ENCODE measurements at places on chromosomes 2 and 18.

GRCh38 chr2:160194946-160195345 lies 5.1 kb downstream of the ITGB6 start:
- DNase-seq: no peak

DNA sequence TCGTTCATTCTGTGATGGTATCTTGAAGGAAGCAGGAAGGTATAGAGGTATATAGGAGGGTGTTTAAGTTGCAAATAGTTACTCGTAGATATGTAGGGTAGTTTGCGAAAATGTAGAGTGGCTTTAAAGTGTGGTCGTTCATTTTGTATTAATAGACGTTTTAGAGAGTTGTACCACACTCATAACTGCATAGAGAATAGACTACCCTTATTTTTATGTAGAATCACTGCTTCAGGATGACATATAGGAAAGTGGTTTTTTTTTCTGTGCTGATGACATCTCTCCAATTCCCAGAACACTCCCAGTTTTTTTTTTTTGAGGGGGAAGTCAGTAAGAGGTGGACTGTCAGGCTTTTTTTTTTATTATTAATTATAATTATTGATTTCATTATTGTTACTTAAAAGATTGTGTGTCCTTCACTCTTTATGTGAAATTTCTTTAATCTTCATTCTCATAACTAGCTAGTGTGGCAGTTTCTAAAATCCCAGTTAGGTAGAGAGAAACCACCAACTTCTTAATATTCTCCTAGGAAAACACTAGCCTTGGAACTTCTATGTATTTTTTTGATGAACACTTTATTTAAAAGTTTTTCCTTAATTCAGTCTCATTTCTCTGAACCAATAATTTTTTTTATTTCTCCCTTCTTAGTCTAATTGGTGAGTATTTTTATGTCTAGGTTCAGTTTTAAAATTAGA lies 1.5 kb downstream of the ACTR3 start:
- DNase-seq: no peak

GRCh38 chr2:74572178-74572925 lies 17.8 kb downstream of the DOK1 start:
- no peak for DNase-seq

GRCh38 chr18:45037618-45038017 lies 356.9 kb downstream of the SETBP1 start:
- DNase-seq: no peak

GRCh38 chr18:79943608-79944125 lies 7.8 kb downstream of the SLC66A2 start:
- no peak for DNase-seq

GRCh38 chr2:212726403-212726802 lies 187.8 kb upstream of the ERBB4 start:
- no peak for DNase-seq

GRCh38 chr2:37326285-37326684 lies 1.7 kb upstream of the PRKD3 start:
- DNase-seq: no peak

GRCh38 chr2:238239543-238239862 lies 335 bp downstream of the HES6 start:
- DNase-seq: peak; percentile 47

- DNase-seq: no peak
These were observed 45.7 kb upstream of the TPO start for GRCh38 chr2:1367601-1368000.

GRCh38 chr2:229852565-229852964 lies 69.2 kb downstream of the TRIP12 start:
- DNase-seq: peak; percentile 34

GRCh38 chr18:41036346-41036745 lies 918.7 kb upstream of the PIK3C3 start:
- no peak for DNase-seq

DNA sequence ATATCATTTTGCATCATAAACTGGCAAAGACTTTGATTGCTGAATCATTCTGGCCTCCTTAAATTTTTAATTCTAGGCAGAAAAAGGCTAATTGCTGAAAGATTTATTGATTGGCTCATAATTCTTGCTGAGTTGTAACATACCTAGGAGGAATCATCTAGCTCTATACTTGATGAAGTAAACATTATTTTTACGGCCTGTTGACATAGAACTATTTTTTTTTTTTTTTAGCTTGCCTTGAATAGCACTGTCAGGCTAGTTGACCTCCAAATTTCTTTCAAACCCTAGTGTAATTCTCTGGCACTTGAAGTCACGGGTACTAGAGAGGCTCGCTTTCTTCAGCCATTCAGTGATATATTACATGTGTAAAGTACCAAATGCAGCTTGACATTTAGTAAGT lies 2.8 kb downstream of the SERPINB12 start:
- DNase-seq: no peak

DNA sequence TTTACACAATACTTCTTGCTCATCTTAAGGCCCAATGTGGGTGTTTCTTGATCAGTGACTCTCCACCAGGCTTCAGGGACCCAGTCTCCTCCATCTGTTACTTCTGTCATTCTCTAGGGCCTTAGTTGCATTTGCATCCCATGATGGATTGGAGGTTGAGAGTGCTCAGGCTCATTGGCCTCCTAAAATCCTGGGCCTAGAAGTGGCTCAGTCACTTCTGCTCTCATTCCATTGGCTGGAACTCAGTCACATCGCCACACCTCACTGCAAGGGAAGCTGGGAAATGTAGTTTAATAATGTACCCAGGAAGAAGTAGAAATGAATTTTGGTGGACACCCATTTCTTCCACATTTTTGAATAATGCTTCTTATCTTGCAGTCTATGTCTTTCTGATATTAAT lies 223.5 kb downstream of the HRH4 start:
- DNase-seq: no peak

- DNase-seq: no peak
These were observed 97.5 kb downstream of the TFCP2L1 start for GRCh38 chr2:121187351-121187981.

Measured in activated naive CD4-positive, alpha-beta T cell treated with anti-CD3 and anti-CD28 coated beads, Interleukin-2, amount 50 U/mL, for 16 hours (primary cell).